Hepatocyte (in vitro differentiated cells): ENCODE measurements at places on chromosomes 2 and 18. TPM values are rescaled to one million over a fixed set of nuclear protein-coding genes. Genes with fewer than 3 reads are reported as not detected.

DNA sequence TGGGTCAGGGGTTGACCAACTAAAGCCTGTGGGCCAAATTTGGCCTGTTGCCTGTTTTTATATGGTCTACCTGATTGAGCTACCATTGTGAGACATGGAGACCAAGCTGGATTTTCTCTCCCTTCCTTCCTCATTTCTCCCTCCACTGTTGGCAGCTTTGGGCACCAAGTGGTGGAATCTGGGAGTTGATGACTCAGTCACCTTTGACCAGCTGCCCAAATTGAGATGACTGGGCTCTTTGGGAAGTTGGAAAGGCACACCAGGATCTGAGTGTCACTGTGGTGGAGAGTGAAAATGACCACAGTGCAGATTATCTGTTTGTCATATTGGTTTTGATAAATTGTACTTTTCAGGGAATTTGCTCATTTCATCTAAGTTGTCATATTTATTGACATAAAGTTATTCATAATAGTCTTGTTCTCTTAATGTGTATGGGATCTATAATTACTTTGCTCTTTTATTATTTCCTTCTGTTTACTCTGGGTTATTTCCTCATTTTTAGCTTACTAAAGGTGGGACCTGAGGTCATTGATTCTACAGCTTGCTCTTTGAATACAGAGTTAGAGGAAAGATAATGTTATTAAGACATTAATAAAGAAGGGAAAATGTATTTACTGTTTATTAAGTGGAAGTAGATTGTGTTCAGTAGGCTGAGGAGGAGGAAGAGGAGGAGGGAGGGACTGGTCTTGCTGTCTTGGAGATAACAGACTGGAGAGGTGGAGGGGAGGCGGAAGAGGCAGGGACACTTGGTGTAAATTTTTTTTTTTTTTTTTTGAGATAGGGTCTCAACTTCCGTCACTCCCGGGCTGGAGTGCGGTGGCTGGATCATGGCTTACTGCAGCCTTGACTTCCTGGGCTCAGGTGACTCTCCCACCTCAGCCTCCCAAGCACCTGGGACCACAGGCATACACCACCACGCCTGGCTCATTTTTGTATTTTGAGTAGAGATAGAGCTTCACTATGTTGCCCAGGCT lies 31.8 kb downstream of the AGFG1 start:
- H3K27ac ChIP-seq, result peak overlapping the region; percentile 2
- H3K4me3 ChIP-seq, result no peak overlapping the region
- DNase-seq, result peak; percentile 8

- H3K4me1 ChIP-seq, result peaks cover 79% of the 10 kb centered on the region
- DNase-seq, result no peak
- peak overlapping the region; percentile 5 for H3K4me3 ChIP-seq
- no peaks in the 10 kb centered on the region for H3K36me3 ChIP-seq
- no peaks in the 10 kb centered on the region for H3K27me3 ChIP-seq
Measured at GRCh38 chr18:48943736-48944527, 6.8 kb downstream of the SMAD7 start.

GRCh38 chr2:60433018-60433596 lies 120.3 kb downstream of the BCL11A start:
- no peak for DNase-seq
- H3K27me3 ChIP-seq, result no peaks in the 10 kb centered on the region
- H3K4me1 ChIP-seq, result peaks cover 9% of the 10 kb centered on the region

- no peak overlapping the region for H3K4me3 ChIP-seq
- H3K27ac ChIP-seq, result no peak overlapping the region
- DNase-seq, result no peak
- no peaks in the 10 kb centered on the region for H3K36me3 ChIP-seq
Measured at GRCh38 chr2:66041902-66042657, 392.8 kb upstream of the MEIS1 start.

Gene DHRS9
- 1.1 and 1.2 TPM in 2 replicates for total RNA-seq
